Activated gamma-delta T cell treated with anti-CD3 and anti-CD28 coated beads, Interleukin-2, amount 50 U/mL, for 16 hours (primary cell): ENCODE measurements at places on chromosomes 1 and 21.

- no peak for DNase-seq
These were observed 160.5 kb downstream of the ZBTB18 start for GRCh38 chr1:244211559-244211944.

GRCh38 chr1:158022554-158023312, 29.3 kb downstream of the KIRREL1 start:
- no peak for DNase-seq

DNA sequence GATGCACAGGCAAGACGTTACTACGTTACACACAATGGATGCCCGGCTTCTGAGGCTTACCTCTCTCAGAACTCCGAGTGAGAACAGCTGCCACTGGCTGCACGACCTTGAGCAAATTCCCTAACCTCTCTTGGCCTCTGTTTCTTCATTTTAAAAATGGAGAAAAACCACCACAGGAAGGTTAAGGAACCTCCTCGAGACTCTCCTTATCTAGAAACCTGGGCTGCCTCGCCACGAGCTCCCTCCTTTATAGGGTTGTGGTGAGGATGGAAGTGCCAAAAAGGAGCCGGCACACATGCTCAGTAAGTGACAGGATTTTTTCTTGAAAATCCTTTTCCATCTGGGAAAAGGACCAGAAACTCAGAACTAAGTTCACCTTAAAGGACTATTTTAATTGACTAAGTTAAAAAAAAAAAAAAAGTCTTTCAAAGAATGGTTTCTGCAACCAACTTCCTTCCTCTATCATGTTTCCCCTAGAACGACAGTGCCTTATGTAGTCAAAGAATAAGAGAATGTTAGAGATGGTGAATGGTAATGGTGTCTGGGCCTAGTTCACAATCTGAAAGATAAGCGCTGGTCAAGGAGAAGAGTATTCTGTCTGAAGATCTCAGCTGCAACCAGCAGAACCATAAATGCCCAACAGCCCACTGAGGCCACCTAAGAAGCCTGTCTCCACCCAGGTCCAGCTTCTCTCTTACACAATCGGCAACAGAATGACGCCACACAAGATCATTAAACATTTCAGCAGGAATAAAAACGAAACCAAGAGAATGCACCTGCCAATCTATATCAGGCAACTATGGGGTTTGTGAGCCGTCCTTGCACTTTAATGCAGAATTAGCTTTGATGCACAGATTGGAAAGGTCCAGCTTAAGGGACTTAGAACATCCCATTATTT, 64.9 kb downstream of the SLC45A1 start:
- no peak for DNase-seq

- no peak for DNase-seq
These were observed 6.5 kb downstream of the CAPN9 start for GRCh38 chr1:230753586-230754251.

GRCh38 chr1:86461482-86461881, 7.2 kb upstream of the CLCA1 start:
- no peak for DNase-seq

- DNase-seq, result no peak
These were observed 64.1 kb downstream of the ATP2B4 start for GRCh38 chr1:203690730-203691129.

DNA sequence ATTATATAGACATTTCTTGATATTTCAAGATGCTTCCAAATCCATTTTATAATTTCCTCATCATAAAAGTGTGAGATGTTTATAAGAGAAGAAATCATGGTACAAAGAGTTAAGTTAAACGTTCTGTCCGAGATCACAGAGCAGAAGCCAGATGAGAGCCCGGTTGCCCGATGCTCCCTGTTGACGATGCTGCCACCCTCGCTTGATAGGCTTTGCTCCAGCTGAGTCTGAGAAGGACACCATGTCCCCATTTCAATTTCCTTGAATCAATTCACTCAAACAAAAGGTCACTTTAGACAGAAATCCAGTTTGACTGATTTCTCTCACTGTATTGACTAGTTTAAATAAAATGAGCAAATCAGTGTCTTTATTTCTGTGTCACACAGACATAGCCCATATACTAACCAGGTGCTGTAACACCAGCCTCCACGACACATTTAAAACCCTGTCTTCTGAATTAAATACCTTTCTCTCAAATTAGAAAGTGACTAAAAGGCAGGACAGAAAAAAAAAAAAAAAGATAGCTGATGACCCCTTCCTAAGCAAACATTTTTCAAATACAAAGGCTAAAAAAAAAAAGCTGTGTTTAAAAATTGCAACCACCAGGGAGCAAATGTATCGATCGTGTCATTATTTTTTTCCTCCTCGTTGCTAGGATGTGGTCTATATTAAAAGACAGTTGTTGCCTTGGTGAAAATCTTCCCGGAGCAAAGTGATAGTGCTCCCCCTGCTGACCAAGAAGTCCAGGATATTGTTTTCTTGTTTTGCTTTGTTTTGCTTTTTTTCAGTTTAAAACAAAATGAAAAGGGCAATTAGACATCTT, 35.2 kb downstream of the DNASE2B start:
- DNase-seq, result peak; percentile 34

DNA sequence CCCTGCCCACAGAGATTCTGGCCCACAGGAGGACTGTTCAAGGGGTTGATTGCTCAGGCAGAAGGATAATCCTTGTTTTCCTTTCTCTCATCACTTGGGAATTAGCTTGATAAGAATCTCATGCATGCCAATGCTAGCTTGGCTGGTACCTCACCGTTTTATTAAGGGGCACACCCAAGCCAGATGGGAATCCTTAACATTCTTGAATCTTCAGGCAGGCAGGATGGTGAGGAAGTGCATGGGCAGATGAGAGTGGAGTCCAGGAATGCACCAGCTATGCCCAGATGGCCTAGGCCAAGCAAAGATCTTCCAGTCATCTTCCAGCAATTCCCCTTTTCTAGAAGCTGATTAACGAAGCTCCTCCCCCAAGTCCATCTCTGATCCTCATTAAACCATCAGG, 4.1 kb upstream of the LCE7A start:
- no peak for DNase-seq

DNA sequence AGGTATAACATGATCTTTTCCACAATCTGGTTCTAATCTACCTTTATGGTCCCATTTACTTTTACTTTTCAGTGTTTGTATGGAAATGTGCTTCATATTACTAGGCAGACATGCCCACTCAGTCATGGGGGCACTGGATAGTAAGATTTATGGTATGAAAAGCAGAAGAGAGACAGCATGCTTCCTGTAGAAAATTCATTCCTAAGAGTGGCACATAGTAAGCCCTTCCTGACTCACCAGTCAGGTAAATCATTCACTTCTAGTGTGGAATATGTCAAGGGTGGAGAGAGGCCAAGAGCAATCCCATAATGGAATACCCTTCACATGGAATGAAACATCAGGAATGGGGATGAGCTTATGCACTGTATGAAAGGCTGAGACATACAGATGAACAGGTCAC, 49.5 kb upstream of the BCL10 start:
- DNase-seq, result no peak

GRCh38 chr1:90122654-90123340, 127.9 kb downstream of the ZNF326 start:
- no peak for DNase-seq

GRCh38 chr1:81543764-81544163, 257.0 kb upstream of the ADGRL2 start:
- no peak for DNase-seq

DNA sequence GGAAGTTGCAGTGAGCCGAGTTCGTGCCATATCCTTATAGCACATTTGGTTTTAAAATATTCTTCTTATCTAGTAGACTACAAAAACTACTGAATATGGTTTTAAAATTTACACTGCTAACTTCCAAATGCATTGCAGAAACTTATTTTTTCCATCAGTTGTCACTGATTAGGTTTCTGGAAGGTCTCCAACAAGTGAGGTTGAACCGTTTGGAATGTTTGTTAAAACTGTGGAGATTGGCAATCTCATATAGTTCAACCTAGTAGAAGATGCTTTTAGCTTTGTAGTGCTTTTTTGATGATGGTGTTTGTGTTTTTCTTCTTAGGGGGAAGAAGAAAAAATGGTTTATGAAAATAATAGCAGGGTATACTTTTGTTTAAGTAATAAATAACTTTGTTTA, 12.9 kb downstream of the CENPF start:
- no peak for DNase-seq

- no peak for DNase-seq
These were observed 10.3 kb downstream of the PRRX1 start for GRCh38 chr1:170674239-170674638.

GRCh38 chr1:185112356-185112755, 44.4 kb downstream of the TRMT1L start:
- no peak for DNase-seq

- no peak for DNase-seq
These were observed 45.9 kb downstream of the SPSB1 start for GRCh38 chr1:9338397-9339246.

DNA sequence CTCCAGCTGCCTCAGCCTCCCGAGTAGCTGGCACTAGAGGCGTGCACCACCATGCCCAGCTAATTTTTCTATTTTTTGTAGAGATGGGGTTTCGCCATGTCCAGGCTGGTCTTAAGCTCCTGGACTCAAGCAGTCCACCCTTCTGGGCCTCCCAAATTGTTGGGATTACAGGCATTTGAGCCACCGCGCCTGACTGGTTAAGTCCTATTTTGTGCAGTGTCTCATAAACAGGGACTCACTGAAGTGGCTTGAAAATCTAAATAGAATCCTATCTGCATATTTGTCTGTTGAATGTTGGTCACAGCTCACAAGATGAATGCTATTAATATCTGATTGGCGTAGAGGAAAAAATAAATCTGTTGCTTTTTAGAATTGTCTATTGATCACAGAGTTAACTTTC, 5.9 kb upstream of the CHAF1B start:
- no peak for DNase-seq

DNA sequence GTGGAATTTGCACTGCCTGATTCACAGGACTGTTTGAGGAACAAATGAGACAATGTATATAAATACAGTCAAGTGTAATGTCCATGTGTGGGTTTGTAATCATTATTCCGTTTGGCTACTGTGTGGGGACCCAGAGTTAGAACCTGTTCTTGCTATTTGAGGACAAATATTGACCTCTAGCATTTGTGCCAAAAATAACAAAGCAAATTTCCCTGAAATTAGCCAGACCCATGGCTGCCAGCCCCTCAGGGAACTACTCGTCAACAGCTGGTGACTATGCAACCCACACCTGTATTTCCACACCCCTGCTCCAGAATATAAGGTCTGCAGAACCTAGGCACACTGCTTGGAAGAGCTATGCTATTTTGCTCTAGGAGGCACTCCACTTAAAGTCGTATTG, 70.7 kb downstream of the KCNJ6 start:
- no peak for DNase-seq

DNA sequence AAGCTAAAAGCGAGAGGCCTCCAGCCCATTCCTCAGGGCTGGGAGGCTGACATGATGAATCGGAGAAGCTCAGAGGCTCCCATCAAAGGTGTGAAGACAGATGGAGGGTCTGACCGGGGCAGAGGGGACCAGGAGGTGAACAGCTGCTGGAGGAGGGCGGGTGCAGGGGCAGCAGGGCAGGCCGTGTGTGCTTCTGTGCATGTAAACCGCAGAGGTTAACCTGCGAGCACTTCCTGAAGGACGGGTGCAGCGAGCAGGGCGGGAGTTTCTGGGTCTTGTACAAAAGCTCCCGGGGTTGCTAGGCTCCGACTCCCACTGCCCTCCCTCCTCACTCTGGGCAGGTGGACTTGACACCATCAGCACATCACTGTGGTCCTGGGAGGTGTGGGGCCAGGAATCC, 75.2 kb downstream of the PAX7 start:
- no peak for DNase-seq

DNA sequence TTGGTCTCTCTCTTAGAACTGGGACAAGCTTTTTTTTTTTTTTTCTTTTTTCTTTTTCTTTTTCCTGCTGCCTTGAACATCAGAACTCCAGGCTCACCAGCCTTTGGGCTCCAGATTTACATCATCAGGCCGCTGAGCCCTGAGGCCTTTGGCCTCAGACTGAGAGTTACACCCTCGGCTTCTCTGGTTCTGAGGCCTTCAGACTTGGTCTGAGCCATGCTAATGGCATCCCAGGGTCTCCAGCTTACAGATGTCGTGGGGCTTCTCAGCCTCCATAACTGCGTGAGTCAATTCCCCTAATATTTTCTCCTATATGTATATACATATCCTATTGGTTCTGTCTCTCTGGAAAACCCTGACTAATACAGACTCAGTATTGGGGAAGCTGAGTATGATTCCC, 36.5 kb upstream of the RC3H1 start:
- no peak for DNase-seq

DNA sequence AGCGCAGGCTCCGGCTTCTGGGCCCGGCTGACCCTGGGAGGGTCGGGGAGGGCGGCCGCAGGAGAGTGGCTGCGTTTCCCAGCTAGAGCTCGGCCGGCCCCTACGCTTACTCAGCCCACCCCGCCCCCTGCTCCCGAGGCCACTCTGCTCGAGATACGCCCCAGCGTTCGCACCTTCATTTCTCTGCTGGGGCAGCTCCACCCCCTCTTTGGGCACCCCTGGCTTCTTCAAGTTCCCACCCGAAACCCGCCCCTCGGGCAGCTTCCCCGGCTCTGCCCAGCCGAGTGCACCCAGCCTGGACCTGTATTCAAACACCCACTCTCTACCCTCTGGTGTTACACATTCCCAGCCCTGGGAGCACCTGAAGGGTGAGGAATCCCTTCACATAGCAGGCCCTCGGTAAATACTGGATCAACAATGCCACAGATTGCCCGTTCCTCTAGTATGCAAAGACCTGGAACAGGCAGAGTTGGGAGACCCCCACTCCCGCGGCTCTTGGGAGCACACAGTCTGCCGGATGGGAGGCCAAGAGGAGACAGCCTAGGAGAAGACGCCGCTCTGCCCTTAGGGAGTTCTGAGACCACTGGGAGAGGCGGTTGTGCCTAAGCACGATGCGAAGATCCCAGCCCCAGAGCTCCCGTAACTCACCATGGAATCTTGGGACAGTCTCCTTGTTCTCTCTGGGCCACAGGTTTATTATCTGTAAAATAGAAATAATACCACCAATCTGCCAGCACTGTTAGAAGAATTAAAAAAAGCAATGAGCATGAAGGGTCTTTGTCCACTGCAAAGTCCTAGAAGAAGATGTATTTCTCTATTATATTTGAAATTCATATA, 566 bp upstream of the PAQR7 start:
- peak; percentile 9 for DNase-seq

DNA sequence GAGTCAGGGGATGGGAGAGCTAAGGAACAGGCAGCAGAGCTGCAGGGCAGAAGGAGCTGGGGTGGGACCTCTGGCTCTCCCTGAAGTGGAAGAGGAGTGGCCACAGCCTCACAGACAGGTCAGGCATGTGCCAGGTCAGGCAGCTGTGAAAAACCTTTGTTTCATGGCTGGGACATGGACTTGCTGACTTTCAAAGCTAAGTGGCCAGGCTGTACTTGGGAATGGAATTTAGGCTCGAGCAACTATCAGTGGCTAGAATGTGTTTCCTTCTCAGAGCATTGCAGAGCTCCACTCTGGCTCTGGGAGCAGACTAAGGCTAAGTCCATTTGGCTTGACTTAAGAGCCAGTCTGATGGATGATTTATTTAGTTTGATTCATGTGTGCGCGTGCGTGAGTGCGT, 385.1 kb downstream of the LMX1A start:
- no peak for DNase-seq
